ENCODE measurements at places on chromosomes 3 and 15.

DNA sequence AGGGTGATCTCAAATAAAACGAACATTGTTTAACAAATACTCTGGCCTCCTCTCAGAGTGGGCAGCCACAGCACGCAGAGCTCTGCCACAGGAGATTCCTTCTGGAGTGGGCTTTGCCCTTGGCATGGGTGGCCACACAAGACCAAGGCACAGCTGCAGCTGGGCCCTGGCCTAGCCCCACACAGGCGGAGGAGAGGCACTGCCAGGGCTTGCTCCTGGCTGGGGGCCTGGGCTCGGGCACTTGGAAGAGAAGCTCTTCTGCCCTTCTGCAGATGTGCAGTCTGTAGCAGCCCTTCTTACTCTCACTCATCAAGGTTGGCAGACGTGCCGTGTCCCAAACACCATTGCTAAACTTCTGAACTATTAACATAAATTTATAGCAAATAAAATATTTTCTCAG, 67.2 kb downstream of the CRTC3 start:
- DNase-seq = no peak
- H3K4me1 ChIP-seq = peaks cover 78% of the 10 kb centered on the region
- H3K4me3 ChIP-seq = no peak overlapping the region
- no peaks in the 10 kb centered on the region for H3K27me3 ChIP-seq

DNA sequence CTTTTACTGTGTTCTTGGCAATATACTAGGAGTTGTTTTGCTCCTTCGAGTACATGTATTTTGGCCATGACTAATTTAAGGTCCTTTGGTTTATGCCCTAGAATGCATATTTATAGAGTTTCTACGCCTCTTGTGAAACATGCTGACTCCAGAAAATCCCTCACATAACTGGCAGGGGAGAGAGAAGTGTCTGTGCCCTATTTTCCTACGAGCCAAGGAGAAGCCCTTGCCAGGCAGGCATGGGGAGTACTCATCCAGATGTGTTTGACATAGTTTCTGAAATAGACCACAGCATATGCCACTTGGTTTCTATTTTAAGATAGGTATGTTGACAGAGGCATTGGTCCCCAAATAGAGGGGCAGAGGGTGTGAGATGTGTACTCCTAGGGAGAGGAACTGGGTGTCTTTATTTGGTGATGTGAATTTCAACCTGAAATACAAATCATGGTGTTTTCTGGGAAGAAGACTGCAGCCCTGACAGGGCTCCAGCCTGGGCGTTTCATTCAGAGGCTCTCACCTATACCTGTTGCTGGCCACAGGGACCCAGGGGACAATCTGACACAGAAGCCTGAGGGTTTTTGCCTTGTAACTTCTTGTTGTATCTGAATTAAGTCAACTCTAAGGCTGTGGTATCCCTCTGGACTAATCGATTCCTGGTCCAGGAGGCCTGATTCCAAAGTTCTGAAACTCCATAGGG, 267.8 kb upstream of the C2CD4B start:
- no peak overlapping the region for H3K4me3 ChIP-seq
- H3K36me3 ChIP-seq = no peaks in the 10 kb centered on the region
- H3K27me3 ChIP-seq = peaks cover 3% of the 10 kb centered on the region
- no peaks in the 10 kb centered on the region for H3K4me1 ChIP-seq
- no peak overlapping the region for H3K27ac ChIP-seq

DNA sequence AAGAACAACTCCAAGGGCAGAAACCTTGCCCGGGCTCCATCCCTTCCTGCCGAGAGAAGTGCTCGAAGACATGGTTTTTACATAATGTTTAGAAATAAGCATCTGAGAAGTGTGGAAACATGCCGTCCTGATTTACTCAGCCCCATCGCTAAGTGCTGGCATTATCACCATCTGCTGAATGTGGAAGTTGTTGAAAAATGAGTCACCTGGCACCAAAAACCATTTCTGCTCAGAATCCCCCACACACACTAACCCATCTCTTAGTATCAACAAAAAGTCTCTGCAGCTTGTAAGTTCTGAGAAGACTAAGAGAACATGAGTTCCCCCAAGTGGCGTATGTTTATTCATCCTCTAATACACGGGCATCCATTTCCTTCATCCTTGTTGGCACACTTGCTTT, 51.0 kb upstream of the ARL8B start:
- H3K4me1 ChIP-seq = no peaks in the 10 kb centered on the region
- no peaks in the 10 kb centered on the region for H3K36me3 ChIP-seq
- no peak overlapping the region for H3K4me3 ChIP-seq
- no peaks in the 10 kb centered on the region for H3K27me3 ChIP-seq
- no peak overlapping the region for H3K27ac ChIP-seq

DNA sequence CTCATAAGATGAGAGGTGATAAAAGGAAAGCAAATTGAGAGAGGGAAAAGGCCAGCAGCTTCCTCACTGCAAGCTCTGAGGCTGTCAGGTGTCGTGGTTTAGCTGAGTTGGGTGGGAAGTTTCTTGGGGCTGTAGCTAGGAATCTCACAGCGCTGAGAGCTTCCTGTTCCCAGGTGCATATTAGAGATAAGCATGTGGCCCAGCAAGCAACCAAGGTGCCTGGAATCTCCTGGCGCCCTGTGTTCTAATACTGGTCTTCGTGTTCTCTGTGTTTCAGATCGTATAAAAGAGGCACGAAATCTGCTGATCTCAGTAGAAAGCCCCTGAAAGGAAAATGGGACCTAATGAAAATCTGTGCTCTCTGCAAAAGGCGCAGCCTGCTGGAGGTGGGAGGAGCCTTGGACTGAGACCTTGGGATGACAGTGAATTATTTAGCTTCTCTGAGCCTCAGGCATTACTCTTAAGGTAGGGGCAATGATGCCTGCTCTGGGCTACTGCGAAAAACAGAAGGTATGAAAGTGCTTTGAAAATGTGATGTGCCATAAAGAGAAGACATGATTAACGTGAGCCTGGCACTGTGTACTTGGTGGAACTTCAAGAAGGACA, 499.9 kb downstream of the TBL1XR1 start:
- H3K27me3 ChIP-seq = no peaks in the 10 kb centered on the region
- no peaks in the 10 kb centered on the region for H3K4me1 ChIP-seq
- no peak overlapping the region for H3K27ac ChIP-seq
- no peaks in the 10 kb centered on the region for H3K36me3 ChIP-seq

DNA sequence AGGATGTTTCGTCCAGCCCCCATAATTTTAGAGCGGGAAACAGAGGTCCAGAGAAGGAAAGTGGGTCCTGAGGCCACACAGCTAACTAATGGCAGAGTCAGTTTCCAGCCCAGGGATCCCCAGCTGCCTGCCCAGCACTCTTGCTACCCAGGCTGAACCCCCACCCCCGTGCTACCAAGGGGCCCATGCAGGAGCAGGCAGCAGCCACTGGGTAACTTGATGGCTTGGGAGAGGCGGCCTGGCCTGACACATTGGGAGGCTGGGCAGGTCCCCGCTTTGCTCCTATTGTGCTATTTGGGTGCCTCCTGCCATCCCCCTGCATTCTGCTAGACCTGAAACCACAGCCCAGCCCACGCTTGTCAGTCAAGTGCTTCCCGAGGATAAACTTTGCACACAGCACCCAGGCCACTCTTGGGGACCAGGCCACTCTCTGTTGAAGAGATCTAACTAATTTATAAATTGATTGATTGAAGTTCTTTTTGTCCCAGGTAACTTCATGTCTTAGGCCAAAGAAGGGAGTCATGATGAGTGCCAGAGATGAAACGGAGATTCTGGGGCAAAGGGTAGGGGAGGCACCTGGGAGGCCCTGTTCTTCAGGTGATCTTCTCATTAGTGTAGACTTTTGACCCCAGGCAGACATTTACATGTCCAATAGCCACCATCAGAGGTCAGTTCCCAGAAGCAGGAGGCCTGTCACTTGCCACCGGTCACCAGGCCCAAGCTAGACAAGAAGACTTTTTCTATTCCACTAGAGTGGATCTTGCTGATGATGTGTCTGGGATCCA, 7.0 kb downstream of the PAK6 start:
- no peak for DNase-seq
- H3K4me3 ChIP-seq = no peak overlapping the region
- no peaks in the 10 kb centered on the region for H3K4me1 ChIP-seq
- no peaks in the 10 kb centered on the region for H3K36me3 ChIP-seq
- peaks cover 27% of the 10 kb centered on the region for H3K27me3 ChIP-seq
- H3K27ac ChIP-seq = no peak overlapping the region

DNA sequence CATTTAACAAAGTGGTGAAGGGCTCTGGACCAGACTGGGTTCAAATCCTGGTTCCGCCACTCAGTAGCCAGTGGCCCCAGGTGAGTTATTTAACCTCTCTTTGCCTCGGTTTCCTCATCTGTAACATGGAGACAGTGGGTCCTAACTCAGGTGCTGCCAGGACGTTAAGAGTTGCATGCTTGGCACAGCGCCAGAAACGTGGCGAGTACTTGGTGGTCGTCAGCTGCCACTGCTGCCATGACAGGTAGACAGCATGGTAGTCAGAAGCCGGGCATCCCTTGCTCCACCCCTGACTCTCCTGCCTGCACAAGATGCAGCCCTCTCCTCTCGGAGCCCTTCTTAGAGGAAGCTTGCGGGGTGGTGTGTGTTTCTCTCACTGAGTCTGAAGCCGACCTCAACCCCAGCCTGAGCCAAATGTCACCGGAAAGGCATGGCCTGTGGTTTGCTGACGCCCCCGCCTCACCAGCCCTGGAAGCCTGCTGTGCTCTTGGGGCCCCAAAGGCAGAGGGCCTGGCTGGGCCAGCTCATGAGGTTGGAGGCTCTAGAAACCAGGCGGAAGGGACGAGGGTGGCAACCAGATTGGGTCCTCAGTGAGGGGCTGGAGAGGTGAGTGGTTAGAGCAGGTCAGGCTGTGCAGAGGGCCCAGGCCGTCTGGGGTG, 160.8 kb upstream of the TLE3 start:
- H3K4me3 ChIP-seq = peak overlapping the region; percentile 38
- peak; percentile 39 for DNase-seq
- peak overlapping the region; percentile 70 for H3K27ac ChIP-seq
- no peaks in the 10 kb centered on the region for H3K36me3 ChIP-seq

- DNase-seq = no peak
- H3K27ac ChIP-seq = no peak overlapping the region
- H3K4me3 ChIP-seq = no peak overlapping the region
- no peaks in the 10 kb centered on the region for H3K27me3 ChIP-seq
Measured at GRCh38 chr3:197204736-197205135, 93.7 kb downstream of the DLG1 start.

DNA sequence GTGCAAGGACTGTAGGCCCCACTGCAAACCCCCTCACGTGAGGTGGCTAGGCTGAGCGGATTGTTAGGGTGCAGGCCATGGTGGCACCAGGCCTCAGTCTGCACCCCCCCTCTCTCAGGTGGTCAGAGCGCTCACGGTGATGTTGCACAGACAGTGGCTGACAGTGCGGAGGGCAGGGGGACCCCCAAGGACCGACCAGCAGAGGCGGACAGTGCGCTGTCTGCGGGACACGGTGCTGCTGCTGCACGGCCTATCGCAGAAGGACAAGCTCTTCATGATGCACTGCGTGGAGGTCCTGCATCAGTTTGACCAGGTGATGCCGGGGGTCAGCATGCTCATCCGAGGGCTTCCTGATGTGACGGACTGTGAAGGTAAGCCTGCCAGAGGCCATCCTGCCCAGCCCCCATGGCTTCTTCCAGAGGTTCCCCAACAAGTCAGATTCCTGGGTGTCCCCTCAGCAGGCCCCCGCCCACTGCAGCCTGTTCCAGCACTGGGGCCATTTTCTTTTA, 18.2 kb downstream of the ATRIP start:
- no peak for DNase-seq
- H3K36me3 ChIP-seq = peaks cover 46% of the 10 kb centered on the region
- H3K27me3 ChIP-seq = no peaks in the 10 kb centered on the region

DNA sequence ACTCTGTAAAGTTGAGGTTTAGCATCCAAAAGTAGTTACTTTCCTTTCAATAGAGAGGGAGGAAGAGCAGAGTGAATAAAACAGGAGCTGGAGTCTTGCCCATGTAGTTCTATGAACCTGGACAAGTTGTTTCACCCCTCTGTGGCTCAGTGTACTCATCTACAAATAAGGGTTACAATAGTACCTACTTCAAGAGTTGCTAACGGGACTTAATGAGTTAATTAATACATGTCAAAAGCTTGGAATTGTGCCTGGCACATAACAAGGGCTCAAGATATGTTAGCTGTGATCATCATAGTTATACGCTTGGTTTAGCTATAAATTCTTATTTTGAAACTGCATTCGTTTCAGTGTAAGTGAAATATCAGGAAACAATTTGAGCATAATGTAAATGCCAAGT, 388.5 kb upstream of the THBS1 start:
- no peak overlapping the region for H3K4me3 ChIP-seq
- no peak for DNase-seq
- no peak overlapping the region for H3K27ac ChIP-seq
- H3K36me3 ChIP-seq = no peaks in the 10 kb centered on the region

- no peak for DNase-seq
- H3K4me1 ChIP-seq = no peaks in the 10 kb centered on the region
- H3K36me3 ChIP-seq = no peaks in the 10 kb centered on the region
- H3K27ac ChIP-seq = no peak overlapping the region
- no peaks in the 10 kb centered on the region for H3K27me3 ChIP-seq
Measured at GRCh38 chr3:29972320-29972993, 633.9 kb upstream of the TGFBR2 start.

DNA sequence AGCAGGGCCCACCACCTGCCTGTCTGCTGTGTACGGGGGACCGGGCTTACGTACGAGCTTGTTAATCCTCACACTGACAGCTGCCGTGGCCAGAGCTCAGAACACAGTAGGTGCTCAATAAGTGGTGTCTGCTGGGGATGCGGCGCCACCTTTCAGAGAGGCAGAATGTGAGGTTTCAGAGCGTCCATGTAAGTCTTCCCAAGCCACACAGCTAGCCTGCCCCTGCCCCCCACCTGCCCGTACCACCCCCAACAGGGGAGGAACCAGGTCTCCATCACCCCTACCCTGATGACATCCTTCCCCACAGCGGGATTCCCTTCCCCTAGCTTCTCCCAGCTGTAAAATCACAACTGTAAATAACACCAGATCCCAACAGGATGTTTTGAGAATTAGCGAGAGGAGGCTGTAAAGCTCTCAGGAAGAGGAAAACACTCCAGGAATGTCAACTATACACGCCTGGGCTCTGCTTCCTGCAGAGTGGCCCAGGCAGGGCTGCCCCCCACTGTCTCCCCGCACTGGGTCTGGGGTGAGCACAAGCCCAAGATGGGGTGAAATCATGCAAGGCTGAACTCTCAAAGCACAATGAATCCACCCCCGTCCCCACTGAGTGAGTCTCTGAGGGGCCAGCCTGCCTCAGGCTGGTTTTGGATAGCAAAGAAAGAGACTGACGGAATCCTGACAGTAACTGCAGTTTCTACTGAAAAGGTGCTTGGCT, 250.1 kb upstream of the LYSMD4 start:
- DNase-seq = no peak
- no peak overlapping the region for H3K4me3 ChIP-seq
- peaks cover 5% of the 10 kb centered on the region for H3K4me1 ChIP-seq
- H3K36me3 ChIP-seq = no peaks in the 10 kb centered on the region
- H3K27ac ChIP-seq = no peak overlapping the region
- H3K27me3 ChIP-seq = no peaks in the 10 kb centered on the region

DNA sequence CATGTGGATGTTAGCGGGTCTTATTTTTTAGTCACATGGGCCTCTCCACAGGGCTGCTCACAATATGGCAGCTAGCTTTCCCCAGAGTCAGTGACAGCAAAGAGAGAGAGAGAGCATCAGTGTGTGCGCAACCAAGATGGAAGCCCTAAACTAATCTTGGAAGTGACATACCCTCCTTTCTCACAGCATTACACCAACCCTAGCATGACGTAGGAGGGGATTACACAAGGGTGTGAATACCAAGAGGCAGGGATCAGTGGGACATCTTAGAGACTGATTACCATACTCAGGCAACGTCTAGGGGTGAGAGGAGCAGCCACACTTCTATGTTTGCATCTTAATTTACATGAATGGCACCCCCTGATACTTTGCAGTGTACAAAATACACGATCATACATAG, 3.5 kb upstream of the UBE2E2 start:
- no peak for DNase-seq
- no peaks in the 10 kb centered on the region for H3K27me3 ChIP-seq
- H3K27ac ChIP-seq = no peak overlapping the region
- H3K36me3 ChIP-seq = no peaks in the 10 kb centered on the region
